BJ (cell line): ENCODE measurements at places on chromosomes 4 and X.

GRCh38 chr4:175961604-175962003, 104.0 kb upstream of the WDR17 start:
- no peak for DNase-seq

GRCh38 chrX:47992095-47992380, 11.8 kb downstream of the ZNF182 start:
- no peak for DNase-seq

DNA sequence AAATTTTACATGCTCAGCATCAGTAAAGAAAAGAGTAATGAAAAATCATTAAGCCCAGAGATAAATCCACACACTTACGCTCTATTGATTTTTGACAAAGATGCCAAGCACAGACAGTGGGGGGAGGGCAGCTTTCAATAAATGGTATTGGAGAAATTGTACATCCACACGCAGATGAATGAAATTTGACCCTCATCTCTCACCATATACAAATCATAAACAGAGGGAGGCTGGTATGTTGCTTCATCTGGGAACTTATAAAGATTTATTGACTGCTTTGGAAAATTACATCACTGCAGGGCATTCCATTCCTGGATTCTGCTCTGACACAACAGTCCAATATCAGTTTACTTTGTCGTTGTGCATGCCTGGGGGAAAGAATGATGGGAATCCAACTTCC, 58.4 kb upstream of the XAGE1A start:
- no peak for DNase-seq

DNA sequence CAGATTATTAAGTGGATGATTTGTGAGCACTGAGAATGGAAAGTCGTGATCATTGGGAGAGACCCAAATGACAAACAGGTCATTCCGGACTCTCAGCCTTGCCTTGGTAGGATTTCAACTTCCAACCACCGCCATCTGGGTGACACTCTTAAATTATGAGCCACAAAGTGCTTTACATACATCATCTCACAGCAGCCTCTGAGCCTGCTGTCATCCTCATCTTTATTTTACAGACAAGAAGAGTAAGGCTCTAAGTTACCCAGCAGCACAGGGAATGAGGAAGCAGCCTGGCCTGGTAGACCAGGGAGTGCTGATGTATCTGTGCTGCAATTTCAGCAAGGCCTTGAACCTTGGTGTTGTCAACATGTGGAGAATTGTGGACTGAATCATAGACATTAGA, 105.8 kb upstream of the TRIM2 start:
- DNase-seq = no peak
